ENCODE measurements at places on chromosomes 11 and 22.

GRCh38 chr11:133065847-133066485 is 466.3 kb downstream of the OPCML start:
- no peak for DNase-seq

DNA sequence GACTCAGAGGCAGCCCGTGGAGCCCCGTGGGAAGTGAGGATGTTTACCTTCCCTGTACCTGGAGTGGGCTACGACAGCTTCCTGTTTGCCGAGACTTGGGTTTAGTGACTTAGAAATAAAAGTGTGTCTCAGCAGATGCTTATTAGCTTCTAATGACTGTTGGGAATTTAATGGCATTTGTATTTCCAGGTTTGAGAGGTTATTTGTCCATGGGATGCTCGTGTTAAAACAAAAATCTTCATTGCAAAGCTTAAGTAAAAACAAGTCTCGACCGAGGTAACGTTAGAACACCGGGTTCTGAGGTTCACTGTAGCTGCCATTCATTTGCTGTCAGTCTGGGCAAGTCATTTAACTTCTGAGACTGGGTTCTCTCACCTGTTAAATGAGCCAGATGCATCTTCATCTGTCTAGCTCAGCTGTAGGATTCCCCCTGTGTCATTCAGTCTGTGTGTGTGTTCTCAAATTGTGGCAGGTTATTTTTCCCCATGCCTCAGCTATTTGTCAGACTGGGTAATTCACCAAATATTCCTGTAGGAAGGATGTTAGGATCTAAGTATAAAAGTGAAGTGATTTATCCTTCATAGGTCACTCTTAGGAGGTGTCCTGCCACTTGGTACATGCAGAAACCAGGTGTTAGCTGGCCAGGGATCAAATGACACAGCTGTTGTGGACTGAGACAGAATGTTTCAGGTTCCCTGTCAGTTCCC is 791 bp downstream of the EI24 start:
- no peak for DNase-seq

DNA sequence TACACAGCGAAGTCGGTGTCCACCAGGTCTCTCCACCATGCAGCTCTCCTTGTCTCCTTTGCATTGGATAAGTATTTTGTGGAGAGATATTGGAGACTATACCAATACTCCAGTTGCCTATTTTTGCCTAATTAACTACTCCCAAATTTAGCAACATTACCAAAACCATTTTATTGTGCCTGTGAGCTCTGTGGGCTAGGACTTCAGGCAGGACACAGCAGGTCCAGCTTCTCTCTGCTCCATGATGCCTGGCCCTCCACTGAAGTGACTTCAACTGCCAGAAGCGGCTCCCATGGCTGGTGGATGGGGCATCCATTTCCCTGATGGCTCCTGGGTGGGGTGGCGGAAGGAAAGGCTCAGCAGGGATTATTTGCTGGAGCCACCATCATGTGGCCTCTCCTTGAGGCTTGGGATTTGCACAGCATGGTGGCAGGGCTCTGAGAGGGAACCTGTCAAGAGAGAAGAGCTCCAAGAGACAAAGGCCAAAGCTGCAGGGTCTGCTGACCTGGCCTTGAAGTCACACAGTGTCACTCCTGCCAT is 36.9 kb upstream of the MAPK1 start:
- DNase-seq: no peak

GRCh38 chr22:31857247-31857646 is 87.1 kb upstream of the YWHAH start:
- DNase-seq: no peak
